ENCODE measurements at places on chromosomes 5 and 9.

- DNase-seq, result no peak
These were observed 18.6 kb downstream of the TMEM161B start for GRCh38 chr5:88250010-88250409.

DNA sequence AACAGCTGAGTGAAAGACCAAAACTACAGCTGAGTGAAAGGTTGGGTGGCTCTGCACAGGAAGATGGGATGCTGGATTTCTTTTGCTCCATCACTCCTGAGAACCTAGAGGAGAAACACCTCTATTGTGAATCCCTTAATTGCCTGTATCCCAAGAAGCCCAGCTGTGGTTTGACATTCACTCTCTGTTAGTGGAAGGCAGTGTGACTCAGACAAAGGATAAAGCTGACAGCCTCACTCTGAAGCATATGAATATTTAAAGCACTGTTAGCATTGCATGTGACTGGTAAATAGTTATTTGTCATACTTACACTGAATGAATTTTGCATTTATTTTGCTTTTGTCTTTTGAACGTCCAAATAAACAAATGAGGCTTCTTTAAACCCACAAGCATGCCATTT is 367.1 kb upstream of the RIOK2 start:
- no peak for DNase-seq

DNA sequence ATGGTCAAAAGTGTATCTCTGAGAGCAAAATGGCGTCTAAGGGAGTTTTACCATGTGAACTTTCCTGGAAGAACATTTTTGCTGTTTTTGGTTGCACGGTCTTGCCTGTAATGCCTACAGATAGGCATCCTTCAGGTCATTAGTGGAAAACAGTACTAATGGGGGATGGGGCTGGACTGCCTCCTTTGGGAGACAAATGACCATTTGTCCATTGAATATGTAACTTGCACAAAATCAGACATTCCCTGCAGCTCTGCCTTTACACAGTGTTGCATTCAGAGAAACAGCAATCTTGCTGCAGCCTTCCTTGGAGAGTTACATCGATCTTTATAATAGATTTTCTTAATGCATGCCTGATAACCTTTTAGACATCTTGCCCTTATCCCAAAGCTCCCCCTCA is 138.5 kb upstream of the EGFLAM start:
- no peak for DNase-seq

DNA sequence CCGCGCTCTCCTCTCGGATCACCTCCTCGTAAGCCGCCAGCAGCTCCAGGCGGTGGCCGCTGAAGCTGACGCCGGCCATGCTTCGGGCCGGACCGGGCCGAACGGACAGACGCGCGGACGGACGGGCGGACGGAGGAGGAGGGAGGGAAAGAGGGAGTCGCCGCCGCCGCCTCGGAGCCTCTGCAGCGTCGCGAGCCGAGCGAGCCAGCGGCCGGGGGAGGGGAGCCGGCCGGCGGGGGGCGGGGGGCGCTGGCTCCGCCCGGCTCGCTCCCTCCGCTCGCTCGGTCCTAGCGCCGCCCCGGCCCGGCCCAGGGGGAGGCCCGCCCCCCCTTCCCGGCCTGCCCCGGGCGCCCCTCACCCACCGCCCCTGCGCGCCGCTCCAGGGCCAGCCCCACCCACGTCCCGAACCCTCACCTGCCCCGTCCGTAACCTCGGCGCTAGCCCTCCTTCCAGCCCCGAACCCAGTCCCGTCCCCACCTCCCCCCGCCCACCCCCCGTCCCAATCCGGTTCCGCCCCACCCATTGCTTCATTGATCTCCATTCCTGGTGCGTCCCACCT is at the start of gene DBN1:
Gene DBN1 (minus strand): TSS at position 192 of the 559 bp plus-strand sequence. CDS start 113 bp downstream, at position 79.
- DNase-seq, result no peak

- DNase-seq, result no peak
These were observed 505.6 kb downstream of the TLE1 start for GRCh38 chr9:81183761-81184160.

GRCh38 chr9:79477955-79478771 is 93.6 kb upstream of the TLE4 start:
- no peak for DNase-seq

GRCh38 chr5:124643336-124643735 is 103.1 kb downstream of the ZNF608 start:
- DNase-seq, result no peak

DNA sequence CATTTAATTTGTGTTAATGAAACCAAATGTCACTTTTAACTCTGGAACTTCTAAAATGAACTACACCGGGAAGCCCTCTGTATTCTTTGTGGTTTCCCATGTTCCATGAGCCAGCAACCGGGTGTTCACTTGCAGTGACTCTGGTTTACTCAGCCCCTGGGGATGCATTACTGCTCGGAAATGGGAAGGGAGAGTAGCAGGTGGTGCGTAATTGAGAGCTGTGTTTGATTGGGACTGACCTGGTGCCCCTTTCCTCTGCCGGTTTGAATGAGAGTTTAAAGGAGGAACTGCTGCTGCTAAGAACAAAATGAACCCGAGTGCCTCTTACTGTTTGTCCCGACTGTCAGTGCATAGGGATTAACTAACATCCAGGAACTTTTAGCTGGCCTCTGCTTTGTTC is 100.1 kb upstream of the DHFR start:
- DNase-seq, result no peak

- peak; percentile 38 for DNase-seq
These were observed at the start of gene TRIM14 for GRCh38 chr9:98118640-98119601. TRIM14 (minus strand) TSS chr9:98119222; CDS start chr9:98119188, 34 bp downstream.

DNA sequence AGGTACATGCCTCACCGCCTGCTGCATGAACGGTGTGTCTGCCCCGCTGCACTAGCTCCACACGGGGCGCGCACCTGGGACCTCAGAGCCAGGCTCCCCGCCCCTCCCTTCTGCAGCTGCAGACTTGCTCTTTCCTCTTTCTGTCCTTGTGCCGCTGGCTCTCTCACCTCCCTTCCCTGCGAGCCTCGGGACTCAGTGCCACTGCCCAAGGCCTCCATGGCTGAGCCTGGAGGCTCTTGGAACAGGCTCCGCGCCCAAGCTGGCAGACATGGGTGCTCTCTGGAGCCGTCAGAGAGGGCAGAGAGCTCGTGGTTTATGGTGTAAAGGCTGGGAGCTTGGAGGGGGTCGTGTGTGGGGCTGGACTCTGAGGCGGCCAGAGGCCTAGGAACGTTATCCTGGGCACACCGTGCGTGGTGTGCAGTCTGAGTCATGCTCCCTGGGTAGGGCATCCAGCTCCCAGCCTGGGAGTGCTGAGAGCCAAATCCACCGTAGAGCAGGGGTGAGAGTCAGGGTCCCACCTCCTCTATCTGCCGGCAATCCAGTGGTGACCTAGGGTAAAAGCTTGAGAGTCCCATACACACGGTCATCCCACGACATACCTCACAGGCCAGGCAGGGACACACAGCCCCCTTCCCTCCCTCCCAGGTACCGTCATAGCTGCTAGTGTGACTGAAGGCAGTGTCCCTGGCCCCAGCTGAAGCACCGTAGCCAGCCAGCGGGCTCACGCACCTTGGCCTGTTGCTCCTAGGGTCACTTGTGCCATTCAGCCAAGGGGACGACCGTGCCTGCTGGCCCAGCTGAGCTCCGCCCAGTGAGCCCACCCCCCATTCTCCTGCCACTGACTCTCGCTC is 22.4 kb downstream of the GOLGA2 start:
- no peak for DNase-seq

DNA sequence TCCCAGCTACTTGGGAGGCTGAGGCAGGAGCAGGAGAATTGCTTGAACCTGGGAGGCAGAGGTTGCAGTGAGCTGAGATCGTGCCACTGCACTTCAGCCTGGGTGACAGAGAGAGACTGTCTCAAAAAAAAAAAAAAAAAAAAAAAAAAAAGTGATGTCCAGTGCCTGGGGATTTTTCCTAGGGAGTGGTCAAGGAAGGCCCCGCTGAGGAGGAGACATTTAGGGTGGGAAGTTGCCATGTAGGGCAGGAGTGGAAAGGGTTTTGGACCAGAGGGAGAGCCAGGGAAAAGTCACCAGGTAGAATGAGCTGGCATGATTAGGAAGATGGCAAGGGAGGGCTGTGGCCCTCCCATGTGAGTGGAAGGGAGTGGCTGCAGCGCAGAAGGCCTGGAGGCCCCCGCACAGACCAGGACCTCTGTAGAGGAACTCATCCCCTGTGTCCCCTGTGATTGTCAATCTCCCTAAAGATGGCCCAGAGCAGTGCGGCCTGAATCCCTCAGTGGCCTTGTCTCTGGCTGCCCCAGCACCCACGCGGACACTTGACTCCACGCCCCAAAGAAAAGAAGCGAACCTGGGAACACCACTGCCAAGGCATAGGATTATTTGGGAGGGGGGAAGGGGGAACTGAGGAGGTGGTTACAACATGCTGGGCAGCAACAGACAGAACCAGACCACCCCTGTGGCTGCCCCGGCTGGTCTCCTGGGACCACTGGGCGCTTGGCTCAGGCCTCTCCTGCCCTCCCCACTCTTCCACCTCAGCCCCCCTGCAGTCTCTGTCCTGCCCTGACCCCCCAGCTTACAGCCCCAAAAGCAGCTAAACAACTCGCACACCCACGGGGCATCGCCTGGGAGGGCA is 2.6 kb upstream of the SQSTM1 start:
- DNase-seq, result no peak

DNA sequence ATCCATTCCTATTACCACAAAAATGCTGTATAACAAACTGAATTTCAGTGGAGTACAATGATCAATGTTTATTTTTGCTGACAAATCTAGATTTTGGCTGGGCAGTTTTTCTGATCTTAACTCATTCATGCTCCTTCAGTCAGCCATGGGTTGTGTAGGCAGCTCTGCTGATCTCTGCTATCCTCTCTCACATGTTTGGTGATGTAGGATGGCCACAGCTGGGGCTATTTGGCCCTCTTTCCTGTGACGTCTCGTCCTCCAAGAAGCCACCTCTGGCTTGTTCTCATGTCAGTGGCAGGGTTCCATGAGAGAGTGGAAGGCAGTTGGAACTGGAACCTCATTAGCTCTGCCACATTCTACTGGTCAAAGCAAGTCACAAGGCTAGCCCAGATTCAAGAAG is 8.9 kb downstream of the NLN start:
- no peak for DNase-seq

DNA sequence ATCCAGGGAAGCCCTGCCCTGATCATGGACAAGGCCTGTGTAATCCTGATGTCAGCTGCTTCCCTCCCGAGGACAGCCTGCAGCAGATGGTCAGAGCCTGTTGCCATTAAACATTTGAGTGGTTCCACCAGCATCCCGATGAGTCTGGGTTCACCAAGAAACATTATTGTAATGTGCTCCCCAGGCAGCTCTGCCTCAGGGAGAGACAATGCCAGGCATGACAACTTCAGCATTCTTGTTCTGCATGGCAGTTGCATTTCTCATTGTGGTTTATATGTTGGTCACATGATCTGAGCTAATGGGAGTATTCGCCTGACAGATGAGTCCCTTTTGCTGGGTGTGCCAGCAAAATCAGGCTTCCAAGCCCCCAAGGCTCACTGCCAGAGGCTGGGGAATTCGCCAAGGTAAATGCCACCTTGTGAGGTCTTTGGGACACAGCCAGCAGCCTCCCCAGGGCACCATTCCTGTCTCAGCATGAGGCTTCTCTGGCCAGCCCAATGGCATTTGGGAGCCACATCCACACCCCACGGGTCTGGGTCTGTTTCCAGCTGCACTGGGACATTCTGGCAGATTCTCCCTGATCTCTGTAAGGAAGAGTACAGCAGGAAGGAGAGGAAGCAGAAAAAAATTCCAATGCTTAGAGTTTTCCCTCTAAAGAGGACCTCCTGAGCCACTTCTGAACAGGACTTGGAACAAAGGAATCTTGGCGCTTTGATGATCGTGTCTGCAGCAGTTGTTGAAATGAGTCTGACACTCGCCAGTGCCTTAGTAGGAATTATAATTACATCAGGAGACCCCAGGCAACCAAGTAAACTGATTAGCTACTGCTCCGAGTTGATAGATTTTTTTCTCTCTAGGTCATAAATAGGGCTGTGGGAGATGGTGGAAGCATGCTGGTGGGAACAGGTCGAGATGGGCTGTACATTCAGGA is 18.7 kb downstream of the KCNIP1 start:
- no peak for DNase-seq

- DNase-seq, result no peak
These were observed 175.8 kb downstream of the TENT4A start for GRCh38 chr5:6889030-6889429.

DNA sequence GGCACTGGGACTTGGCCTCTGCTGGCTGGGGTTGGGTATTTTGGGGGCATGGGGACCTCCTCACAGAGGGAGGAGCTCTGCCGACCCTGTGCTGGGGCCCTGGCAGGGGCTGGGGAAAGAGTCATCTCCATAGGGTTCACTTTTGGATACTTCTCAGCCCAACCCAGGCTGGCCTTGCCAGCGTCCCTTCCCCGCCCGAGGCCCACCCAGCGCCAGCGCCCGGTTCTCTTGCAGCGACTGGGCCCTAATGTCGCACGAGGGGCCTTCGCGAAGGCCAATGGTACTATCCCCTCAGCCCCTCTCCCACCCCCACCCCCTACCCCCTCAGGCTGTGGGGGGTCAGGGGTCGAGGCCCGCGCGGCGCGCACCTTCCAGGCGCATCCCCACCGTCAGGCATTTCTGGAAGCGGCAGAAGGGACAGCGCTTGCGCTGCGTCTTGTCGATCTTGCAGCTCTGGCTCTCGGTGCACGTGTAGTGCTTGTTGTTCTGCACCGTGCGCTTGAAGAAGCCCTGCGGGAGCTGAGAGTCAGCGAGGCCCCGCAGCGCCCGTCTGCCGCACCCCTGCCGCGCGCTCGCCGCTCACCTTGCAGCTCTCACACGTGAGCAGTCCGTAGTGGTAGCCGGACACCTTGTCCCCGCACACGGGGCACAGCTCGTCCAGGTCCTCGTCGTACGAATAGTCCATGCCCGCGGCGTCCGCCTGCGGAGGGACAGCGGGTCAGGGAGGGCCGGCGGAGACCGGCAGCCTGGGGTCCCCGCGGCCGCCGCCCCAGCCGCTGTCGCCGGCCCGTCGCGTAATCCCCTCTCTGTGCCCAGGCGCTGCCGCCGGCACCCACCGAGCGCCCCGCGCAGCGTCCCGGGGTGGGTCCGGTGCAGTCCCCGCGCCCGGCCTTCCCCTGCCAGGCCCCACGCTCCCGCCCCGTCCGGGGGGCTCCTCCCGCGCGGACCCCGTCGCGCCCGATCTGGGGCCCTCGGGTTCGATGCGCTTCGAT is 4.2 kb downstream of the NR5A1 start:
- no peak for DNase-seq

- no peak for DNase-seq
These were observed 117.1 kb downstream of the ICE1 start for GRCh38 chr5:5539590-5539989.

GRCh38 chr9:80366626-80367025 is 794.9 kb downstream of the TLE4 start:
- no peak for DNase-seq

GRCh38 chr9:35757226-35757891 is 3.3 kb upstream of the MSMP start:
- DNase-seq, result no peak

DNA sequence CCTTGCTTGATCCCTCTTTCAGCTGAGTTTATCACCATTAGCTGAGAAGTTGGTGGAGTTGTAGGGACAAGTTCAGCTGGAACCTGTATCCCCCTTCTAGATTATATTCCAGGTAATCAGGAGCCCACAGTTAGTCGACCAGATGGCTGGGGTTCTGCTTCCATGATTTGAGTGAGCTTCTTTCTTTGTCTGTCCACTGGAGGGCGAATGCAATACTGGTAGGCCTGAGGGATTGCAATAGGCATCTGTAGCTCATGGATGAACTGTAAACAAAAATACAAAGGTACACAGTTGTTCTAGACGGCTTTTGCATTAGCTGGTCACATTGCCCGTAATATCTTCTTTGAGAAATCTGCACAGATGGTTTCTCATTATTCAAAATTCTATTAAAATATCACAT is 88.9 kb downstream of the PCSK5 start:
- no peak for DNase-seq

GRCh38 chr9:125476645-125477044 is 215.0 kb downstream of the GAPVD1 start:
- no peak for DNase-seq

- DNase-seq, result no peak
These were observed 270.1 kb downstream of the ARHGEF28 start for GRCh38 chr5:73896097-73896496.
